ENCODE measurements at places on chromosomes 6 and 20.

DNA sequence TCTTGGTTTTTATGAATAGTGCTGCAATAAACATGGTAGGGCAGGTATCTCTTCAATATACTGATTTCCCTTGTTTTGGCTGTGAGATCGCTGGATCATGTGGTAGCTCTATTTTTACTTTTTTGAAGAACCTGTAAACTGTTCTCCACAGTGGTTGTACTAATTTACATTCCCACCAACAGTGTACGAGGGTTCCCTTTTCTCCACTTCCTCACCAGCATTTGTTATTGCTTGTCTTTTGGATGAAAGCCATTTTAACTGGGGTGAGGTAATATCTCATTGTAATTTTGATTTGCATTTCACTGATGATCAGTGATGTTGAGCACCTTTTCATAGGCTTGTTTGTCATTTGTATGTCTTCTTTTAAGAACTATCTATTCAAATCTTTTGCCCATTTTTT lies 8.0 kb upstream of the ARG1 start:
- no peak for DNase-seq

DNA sequence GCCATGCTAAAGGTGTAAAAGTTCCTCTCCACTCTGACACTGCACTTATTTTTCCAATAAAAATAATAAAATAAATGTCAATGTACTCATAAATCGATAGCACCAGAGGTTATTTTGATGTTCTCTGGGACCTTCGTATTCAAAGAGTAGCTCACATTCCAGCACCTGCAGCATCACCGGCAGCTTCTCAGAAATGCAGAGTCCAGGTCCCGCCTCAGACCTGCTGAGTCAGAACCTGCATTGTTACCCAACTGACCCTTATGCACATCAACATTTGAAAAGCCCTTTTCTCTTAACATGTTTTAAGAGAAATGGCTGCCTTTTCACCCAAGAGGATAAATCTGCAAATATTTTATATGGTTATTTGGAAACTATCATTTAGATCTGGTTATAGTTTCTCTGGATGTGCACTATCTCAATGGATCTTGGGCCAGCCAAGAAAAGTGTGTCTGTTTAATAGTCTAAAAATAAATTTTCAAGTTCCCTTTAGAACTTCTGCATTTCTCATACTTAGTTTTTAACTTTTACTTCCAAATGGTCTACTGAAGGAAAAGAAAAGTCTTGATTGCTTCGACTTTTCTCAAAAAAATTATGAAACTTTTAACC lies 216.2 kb upstream of the PRDM1 start:
- DNase-seq = no peak

DNA sequence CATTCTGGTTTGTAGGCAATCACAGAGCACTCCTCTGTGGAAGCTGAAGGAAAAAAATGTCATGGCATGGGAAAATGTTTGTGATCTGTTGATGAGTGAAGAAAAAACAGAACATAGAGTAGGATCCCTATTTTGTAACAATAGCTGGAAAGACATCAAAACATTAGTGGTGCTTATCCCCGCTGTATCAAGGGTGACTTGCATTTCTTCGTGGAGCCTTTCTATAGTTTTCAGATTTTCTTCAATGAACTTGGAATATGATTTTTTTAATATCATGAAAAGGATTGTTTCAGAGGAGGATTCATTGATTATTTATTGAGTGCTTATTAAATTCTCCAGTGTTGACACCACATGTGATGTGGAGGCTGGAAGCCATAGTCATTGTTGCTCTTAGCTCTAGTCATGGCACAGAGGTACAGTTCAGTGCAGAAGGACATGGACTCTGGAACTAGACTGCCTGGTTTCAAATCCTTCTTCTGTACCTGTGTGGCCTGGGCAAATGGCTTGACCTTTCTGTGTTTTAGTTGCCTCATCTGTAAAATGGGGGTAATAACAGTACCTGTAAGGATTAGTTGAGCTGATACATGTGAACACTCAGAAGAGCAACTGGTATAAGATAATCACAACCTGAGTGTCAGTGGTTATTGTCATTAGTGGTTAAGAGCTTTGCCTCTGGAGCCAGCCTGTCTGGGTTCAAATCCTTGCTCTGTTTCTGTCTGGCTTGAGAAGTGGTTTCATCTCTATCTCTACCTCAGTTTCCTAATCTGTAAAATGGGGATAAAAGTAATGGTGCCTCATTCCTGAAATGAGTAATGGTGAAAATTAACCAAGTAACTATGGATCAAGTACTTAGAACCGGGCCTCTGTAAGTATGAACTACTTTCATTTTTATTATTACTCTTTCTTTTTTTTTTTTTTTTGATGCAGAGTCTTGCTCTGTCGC lies 14.7 kb upstream of the CDKN1A start:
- DNase-seq = no peak

DNA sequence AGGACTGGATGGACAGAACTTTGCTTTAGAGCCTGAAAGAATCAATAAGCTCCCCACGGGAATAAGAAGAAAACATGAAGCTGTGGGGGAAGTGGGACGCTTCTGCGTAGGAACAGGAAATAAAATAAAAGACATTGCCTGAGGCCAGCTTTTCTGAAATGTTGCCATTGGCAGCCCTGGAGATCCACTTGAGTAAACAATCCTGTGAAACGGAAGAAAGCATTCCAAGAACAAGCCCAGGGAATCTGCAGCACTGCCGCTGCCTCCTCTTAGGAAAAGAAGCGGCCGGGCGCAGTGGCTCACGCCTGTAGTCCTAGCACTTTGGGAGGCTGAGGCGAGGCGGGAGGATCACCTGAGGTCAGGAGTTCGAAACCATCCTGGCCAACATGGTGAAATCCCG lies 182.3 kb upstream of the RALGAPA2 start:
- no peak for DNase-seq

DNA sequence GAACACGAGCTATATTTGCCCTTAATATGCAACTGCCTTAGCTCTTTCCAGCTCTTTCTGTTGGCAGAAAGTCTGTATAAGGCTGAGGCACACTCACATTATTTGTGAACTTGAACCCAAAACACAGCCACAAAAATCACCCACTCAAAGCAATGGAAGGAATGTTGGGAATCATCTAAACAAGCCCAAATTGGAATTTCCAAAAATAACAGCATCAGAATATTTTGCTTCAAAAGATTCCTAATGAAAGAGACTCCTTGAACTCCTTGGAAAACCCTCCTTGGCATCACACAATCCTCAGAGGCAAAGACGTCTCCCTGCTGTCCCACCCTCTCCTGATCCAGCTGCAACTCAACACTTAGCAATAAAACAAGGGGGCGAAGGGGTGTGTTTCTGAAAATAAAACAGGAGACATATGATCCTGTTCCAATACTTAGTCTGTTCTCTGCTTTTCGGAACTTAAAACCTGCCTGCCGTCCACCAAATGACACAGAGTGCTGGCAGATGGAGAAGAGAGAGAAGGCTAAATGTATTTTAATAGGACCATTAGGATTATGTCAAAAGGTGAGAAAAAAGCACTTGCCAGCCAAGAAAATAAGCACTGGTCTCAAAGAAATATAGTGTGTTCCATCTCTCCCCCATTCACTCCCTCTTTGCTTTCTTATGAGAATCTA lies 320.7 kb upstream of the JARID2 start:
- no peak for DNase-seq

DNA sequence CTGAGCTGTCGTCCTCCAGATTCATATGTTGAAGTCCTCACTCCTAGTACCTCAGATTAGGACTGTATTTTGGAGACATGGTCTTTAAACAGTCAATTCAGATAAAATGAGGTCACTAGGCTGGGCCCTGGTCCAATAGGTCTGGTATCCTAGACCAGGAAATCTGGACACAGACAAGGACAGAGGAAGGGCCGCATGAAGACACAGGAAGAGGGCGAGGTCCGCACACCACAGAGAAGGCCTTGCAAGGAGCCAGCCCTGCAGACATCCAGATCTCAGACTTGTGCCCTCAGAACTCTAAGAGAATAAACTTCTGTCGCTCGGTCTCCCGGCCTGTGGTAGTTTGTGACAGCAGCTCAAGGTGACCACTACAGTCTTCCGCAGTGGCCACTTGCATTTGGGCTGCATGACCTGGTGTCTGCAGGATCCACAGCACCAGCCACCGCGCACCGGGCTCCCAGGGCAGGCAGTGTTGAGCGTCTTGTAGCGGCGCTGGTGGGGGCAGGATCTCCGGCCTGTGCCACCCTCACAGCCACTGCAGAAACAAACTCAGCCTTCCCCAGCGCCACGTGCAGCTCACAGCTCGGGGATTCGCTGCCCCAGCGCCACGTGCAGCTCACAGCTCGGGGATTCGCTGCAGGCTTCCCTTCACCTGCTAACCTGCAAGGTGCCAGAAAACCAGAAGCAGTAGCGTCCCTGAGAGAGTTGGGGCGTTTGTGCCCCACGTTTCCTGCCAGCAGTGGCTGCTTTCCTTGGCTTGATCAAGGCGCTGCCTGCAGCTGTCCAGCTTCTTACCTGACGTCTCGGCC lies 6.0 kb upstream of the RBM38 start:
- no peak for DNase-seq

DNA sequence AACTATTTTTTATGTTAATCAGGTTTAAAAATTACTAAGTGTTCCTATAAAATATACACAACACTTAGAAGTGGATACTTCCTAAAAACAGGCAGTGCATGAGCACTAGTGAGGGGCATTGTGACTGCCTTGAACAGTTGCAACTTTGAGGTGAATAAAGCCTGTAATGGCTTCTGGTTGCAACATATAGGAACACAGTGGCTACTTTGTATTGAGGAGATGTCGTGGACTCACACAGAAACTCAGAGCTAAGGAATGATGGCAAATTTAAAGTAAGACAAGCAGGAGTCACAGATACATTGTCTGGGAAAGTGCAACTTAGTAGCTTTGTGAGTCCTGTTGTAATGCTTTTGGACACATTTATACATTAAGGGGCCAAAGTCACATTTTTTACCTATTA lies 861 bp upstream of the HLA-A start:
- DNase-seq = no peak

DNA sequence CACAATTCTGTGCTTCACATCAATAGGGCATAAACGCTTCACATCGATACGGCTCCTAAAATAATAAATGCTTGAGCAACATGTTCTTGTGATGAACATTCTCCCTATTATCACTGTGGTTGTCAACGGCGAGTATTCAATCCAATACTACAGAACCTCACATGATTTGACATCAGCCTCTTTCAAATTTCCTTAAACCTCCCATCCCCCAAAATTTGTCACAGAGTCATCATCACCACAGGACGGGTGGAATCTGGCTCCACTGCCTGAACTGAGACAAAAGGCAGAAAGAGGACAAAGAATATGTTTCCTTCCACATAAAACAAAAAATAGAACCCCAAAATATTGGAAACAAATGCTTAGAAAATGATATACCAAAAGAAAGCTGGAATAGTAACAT lies 7.3 kb downstream of the THEMIS start:
- DNase-seq = no peak

GRCh38 chr20:50837532-50838321 lies 42.9 kb downstream of the BCAS4 start:
- no peak for DNase-seq

GRCh38 chr6:133499662-133500061 lies 258.5 kb downstream of the EYA4 start:
- DNase-seq = no peak

- DNase-seq = no peak
These were observed 6.9 kb upstream of the KIF16B start for GRCh38 chr20:16580147-16580546.

- no peak for DNase-seq
These were observed 269.6 kb downstream of the ARID1B start for GRCh38 chr6:157046776-157047175.

- no peak for DNase-seq
These were observed 27.6 kb upstream of the MCUR1 start for GRCh38 chr6:13841936-13842335.

DNA sequence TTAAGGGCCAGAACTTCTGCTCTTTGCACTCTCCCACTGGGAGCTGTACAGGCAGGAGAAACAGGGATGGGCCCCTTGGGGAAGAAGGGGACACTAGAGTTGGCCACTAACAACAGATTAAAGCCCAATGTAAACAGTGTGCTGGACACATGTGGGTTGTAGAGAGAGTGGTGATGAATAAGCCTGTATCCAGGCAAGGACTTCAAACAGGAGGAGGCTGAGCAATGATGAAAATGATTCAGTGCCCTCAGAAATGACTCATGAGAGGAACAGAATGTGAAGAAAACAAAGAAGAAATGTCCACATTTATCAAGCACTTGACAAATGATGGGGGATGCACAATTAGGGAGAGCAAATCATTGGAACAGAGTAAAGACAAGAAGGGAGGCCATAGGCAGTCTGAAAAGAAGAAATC lies 242.3 kb downstream of the TBX18 start:
- DNase-seq = no peak

DNA sequence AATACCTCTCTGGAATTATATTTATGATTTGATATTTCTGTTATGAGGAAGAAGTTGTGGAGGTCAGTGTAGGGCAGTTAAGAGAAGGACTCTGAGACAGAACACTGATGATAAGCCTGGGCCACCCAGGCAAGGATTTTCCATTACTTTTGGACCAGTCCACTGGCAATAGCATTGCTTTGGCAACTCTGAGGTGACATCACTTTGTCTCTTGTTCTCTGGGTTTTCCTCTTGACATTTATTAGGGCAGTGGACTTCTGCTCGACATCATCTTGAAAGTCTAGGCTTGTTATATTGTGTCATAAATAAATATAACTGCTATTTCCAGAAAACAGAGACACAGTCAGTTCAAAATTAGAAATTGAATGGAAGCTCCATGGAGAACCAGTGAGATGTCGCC lies 268.0 kb downstream of the SMOC2 start:
- DNase-seq = no peak

- DNase-seq = no peak
These were observed 287.2 kb downstream of the RFPL4B start for GRCh38 chr6:112634376-112634775.

DNA sequence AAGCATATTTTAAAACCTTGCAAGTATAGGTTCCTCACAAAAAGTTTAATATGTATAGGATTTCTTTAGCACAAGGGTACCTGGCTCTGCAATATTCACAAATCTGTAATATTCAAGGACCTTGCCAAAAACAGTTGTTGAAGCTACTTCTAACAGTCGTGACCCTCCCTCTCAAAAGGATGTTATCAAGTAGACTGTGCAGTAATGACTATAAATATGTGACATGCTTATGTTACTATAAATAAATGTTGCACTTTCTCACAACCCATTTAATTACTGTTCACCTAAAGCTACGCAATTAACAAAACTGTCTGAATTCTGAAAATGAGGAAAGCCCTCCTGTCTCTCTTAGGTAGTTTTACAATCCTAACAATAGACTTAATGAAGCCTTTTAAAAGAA lies 41.8 kb downstream of the FYN start:
- DNase-seq = no peak

All from stimulated activated CD4-positive, alpha-beta T cell treated with anti-CD3 and anti-CD28 coated beads, Interleukin-2, amount 100 ng/mL, for 4 hours (primary cell).